ENCODE measurements at places on chromosomes 1 and 21.
A peak's percentile ranks its signal among the peaks of the same experiment; 100 is the strongest.

DNA sequence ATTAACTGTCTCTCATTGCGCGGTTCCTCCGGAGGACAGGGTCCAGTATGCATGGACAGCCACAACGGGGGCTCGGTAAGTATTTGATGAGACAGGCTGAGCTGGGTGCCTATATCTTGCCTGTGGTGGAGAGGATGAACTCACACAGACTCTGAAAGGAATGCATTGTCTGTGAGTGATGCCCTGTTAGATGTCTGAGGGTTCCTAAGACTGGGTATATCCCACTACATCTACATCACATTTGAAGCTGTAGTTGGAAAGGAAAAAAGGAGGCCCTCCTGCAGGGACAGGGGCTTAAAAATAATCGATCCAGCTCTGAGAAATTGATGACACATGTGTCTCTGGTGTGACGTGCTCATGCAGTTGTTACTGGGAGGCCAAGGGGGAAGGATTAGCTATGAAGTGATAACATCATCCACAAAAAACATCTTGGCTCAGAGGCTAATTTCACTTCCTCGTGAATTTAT, 1.9 kb downstream of the ADARB1 start:
- peak; percentile 62 for DNase-seq

DNA sequence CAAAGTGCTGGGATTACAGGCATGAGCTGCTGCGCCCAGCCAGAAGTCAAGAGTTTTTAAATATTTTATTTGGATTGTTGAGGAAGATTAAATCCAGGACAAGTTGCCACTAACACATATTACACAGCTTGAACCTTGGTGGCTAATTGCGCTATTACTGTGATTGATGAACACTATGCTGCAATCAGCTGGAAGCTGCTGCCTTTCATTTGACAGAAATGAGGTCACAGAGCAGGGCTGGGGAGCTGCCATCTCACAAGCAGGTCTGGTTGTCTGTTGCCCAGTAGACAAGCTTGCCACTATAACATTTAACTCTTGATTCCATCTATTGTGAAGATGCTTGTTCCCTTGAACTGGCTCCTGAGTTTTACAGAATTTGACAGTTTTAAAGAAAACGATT, 37.4 kb upstream of the NRDC start:
- no peak for DNase-seq

DNA sequence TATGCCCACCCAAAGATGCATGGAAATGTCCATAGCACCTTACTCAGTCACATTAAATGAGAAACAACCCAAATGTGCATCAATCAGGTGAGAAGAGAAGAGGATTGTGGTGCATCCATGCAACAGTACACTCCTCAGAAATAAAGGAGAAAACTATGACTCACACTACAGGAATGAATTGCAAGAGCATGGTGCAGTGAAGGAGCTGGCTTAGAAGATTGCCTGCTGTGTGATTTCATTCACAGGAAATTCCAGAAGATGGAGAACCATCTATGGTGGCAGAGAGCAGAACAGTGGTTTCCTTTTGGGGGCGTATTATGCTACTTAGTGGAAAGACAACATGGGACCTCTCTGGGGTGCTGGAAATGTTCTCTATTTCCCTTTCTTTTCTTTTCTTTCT, 278.6 kb upstream of the AJAP1 start:
- peak; percentile 44 for DNase-seq

- DNase-seq = peak; percentile 12
Measured at GRCh38 chr1:167934426-167935215, 1.9 kb upstream of the DCAF6 start.

- DNase-seq = no peak
Measured at GRCh38 chr1:210076620-210077019, 138.6 kb downstream of the SYT14 start.

GRCh38 chr1:109892561-109893368, 17.9 kb upstream of the CSF1 start:
- no peak for DNase-seq

DNA sequence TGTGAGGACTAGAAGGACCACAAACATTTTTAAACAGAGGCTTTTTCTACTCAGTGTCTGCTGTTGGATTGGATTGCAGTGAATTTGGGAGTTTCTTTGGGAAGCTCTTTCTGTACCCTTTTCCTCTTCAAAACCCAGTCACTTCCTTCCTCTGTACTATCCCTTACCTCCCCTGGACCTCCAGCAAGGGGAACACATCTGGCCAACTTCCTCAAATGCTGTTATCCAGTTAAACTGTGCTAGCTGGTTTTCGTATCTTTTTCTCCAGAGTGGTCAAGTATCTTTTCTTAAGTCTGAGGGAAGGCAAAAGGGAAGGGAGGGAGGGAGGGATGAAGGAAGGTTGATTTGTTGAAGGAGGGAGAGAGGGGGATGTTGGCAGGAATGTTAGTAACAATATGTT, 99.2 kb upstream of the TNR start:
- DNase-seq = no peak

DNA sequence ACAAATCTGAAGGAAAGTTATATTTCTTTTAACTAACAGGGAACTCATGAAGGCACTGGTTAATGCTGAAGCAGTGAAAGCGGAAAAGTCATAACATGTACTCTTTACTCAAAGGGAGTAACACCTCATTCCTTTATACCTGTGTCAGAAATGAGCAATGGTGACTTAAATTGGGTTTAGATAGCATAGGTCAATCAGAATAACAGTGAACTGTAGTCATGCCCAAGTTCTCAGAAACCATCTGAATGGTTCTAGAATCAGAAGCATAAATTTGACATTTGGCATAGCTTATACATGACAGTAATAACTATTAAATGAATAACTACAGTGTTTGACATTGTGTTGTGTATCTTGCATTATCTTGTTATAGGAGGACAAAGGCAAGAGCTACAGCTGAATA, 382.0 kb downstream of the NUF2 start:
- no peak for DNase-seq

- peak; percentile 76 for DNase-seq
Measured at GRCh38 chr1:8822373-8823294, 5.2 kb upstream of the RERE start.

DNA sequence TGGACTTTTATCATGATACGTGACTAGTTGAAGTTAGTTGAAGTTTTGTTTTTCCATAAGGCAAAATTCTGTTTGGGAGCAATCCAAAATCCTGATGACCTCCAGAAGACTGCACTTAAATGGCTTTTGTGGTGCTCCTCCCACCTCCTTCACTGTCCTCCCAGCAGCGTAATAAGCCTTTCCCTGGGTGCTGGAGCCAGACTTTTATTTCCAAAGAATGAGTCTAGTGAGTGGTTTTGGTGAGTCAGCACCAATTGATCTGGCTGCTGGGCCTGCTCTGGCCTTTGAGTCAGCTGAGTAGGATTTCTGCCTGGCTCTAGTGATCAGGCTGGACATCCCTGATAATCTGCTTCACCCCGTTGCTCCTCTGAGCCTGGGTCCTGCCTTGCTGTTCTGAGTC, 21.7 kb upstream of the KCND3 start:
- no peak for DNase-seq

DNA sequence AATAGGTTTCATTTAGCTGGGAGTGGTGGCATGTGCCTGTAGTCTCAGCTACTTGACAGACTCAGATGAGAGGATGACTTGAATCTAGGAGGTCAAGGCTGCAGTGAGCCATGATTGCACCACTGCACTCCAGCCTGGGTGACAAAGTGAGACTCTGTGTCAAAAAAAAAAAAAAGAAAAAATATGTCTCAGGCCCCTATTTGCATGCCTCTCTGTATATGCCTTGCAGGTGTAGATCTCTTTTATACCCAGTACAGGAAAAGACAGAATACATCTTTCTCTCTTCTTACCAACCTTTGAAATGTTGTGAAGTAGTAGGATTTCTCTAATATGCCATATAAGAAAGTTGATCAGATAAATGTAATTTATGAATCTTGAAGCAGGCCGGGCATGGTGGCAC, 6.4 kb downstream of the CNR2 start:
- DNase-seq = no peak

Data from HTR-8/SVneo (cell line).